ENCODE measurements at places on chromosomes 7 and 10. TPM values are rescaled to one million over a fixed set of nuclear protein-coding genes. Genes with fewer than 3 reads are reported as not detected.

FAM25A gene
- not detected for polyA plus RNA-seq

ARHGEF35 gene
- 30.6 TPM for polyA plus RNA-seq

C7orf57 gene
- polyA plus RNA-seq, result 0.28 TPM

PDZD7 gene
- 95.8 TPM for polyA plus RNA-seq

CUBN gene
- 73.9 TPM for polyA plus RNA-seq

SMIM30 gene
- polyA plus RNA-seq, result 79.9 TPM

SEM1 gene
- polyA plus RNA-seq, result 202 TPM

CPA2 gene
- 28.4 TPM for polyA plus RNA-seq

FERD3L gene
- not detected for polyA plus RNA-seq

KNDC1 gene
- 18.8 TPM for polyA plus RNA-seq

PPP1R17 gene
- polyA plus RNA-seq, result not detected

CYP2C18 gene
- polyA plus RNA-seq, result 97.1 TPM

PRF1 gene
- 2.0 TPM for polyA plus RNA-seq

SHH gene
- 7.5 TPM for polyA plus RNA-seq

PGAM2 gene
- polyA plus RNA-seq, result 4.0 TPM

ZNF25 gene
- polyA plus RNA-seq, result 7.0 TPM

AGR2 gene
- 527 TPM for polyA plus RNA-seq

FXYD4 gene
- not detected for polyA plus RNA-seq

TDRD1 gene
- 0.22 TPM for polyA plus RNA-seq

SEMA3C gene
- polyA plus RNA-seq, result 70.6 TPM

MAD1L1 gene
- 15.1 TPM for polyA plus RNA-seq

MPP7 gene
- 16.2 TPM for polyA plus RNA-seq

SEMA3E gene
- polyA plus RNA-seq, result 0.82 TPM

CUZD1 gene
- polyA plus RNA-seq, result 0.90 TPM

AP1S1 gene
- 56.4 TPM for polyA plus RNA-seq

DLX5 gene
- polyA plus RNA-seq, result 0.58 TPM

MLXIPL gene
- polyA plus RNA-seq, result 195 TPM

C10orf105 gene
- 0.27 TPM for polyA plus RNA-seq

PLPP4 gene
- 3.1 TPM for polyA plus RNA-seq

UCN3 gene
- 11.4 TPM for polyA plus RNA-seq

MINDY4 gene
- 12.3 TPM for polyA plus RNA-seq

WDR86 gene
- 12.0 TPM for polyA plus RNA-seq

MALRD1 gene
- 109 TPM for polyA plus RNA-seq

VWA2 gene
- 4.6 TPM for polyA plus RNA-seq

LBX1 gene
- polyA plus RNA-seq, result 0.03 TPM

ZSCAN21 gene
- 13.6 TPM for polyA plus RNA-seq

ST8SIA6 gene
- polyA plus RNA-seq, result 3.0 TPM

CYP2C8 gene
- polyA plus RNA-seq, result 2.6 TPM

COL28A1 gene
- polyA plus RNA-seq, result 4.0 TPM

GIMAP2 gene
- 9.3 TPM for polyA plus RNA-seq

TRPV5 gene
- polyA plus RNA-seq, result 0.73 TPM

ADK gene
- 30.1 TPM for polyA plus RNA-seq

LDB3 gene
- 4.0 TPM for polyA plus RNA-seq

AEBP1 gene
- 23.1 TPM for polyA plus RNA-seq

ENKUR gene
- 2.6 TPM for polyA plus RNA-seq
